ENCODE measurements at places on chromosomes 16 and 17.
A peak's percentile ranks its signal among the peaks of the same experiment; 100 is the strongest.

- no peak for DNase-seq
Measured at GRCh38 chr16:89864527-89864820, 8.9 kb upstream of the TCF25 start.

GRCh38 chr17:81546906-81547613, 5.1 kb downstream of the FAAP100 start:
- DNase-seq: no peak

- DNase-seq: no peak
Measured at GRCh38 chr17:38533241-38533640, 72.5 kb downstream of the SRCIN1 start.

DNA sequence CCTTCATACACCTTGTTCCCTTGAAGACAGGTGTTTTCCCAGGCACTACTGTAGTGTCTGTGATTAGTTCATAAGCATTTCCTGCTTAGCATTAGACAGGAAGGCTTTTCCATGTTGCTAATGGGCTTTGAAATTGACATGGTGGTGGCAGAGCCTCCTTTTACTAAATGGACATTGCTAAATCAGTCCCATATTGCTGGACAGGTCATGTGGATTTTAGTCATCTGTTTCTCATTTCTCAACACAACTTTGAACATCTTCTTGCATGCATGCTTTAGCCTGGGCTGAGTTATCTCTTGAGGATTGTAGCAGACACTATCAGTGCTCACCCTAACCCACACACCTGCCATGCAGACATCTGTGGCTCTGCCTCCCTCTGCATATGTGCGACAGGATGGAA, 13.7 kb upstream of the BCO1 start:
- DNase-seq: no peak

GRCh38 chr17:48814504-48814903, 2.5 kb downstream of the TTLL6 start:
- peak; percentile 35 for DNase-seq

DNA sequence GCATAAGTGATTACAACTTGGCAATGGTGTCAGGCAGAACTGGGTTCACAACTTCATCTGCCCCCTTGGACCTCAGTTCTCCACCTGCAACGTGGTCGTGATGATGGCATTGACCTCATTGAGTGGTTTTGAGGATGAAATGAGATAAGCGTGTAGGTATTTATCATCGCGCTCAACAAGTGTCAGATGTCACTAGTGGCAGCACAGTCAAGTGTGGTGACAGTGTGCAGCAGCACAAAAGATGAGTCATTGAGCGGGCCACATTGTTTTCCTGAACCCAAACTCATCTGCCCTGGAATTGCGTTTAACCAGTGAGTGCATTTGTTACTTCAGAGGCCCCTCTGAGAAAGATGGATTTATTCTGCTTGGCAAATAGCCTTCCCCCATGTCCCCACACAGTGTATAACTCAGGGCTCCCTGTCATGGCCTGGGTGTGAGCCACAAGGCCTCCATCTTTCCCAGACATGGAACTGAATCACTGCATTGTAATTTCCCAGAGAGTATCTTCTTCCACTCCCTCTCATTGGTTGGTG, 20.9 kb downstream of the IRX3 start:
- DNase-seq: no peak

GRCh38 chr17:69466905-69467667, 52.6 kb downstream of the MAP2K6 start:
- DNase-seq: no peak

GRCh38 chr16:74759564-74759963, 15.1 kb downstream of the FA2H start:
- DNase-seq: no peak

DNA sequence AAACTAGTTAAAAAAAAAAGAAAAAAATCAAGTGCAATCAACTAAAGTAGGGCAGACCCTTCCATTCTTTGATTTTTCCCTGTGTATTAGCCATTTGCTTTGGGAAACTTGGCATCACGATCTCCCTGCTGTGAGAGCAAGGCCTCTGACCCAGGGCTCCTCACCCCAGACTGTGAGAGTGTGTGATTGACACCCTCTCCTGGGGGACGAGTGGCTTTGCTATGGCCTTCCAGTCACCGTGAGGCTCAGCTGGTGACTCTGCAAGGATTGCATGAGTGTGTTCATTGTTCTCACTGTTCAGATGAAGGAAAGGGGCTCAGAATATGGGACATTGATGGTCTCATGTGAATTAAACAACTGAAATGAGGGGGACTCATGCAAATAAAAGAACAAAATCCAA, 69.0 kb upstream of the BCAR1 start:
- DNase-seq: no peak

DNA sequence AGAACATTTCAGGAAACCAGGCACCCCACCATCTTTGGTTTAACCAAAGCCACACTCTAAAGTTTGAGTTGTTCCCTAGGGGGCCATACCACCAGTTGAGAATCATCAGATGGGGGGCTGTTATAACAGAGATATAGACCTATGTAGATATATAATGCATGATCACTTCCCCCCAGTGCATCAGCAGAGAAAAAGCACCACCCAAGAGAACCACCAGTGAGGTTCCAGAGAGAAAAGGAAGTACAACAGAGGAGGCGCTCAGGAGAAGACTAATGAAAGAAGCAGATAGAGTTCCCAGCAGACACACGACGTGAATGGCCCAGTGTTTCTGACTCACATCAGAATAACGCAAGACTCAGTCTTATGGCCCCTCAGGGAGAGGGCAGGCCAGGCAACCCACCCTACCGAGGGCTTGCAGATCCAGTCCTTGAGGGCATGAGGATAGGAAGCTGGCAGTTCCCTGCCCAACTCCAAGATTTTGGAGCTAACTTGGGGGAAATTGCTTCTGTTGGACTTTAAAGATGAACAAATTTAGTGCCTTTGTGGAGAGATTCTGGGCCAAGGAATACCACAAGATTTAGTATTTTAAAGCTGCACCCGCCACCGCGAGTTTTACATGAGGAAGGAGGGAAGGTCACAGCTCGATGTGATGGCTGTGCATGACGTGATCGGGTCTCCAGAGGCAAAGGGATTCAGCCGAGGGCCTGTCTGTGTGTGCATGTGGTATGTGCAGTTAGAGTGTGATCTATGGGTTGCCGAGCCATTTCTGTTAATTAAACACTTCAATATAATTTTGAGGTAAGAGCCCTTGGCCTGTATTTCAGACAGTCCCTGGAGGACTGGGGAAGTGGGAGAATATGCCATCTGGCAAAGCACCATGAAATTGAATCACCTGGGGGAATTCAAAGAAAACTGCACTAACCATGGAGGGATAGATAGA, 53.1 kb downstream of the AIPL1 start:
- no peak for DNase-seq
